ENCODE measurements at places on chromosomes 2 and 18.

DNA sequence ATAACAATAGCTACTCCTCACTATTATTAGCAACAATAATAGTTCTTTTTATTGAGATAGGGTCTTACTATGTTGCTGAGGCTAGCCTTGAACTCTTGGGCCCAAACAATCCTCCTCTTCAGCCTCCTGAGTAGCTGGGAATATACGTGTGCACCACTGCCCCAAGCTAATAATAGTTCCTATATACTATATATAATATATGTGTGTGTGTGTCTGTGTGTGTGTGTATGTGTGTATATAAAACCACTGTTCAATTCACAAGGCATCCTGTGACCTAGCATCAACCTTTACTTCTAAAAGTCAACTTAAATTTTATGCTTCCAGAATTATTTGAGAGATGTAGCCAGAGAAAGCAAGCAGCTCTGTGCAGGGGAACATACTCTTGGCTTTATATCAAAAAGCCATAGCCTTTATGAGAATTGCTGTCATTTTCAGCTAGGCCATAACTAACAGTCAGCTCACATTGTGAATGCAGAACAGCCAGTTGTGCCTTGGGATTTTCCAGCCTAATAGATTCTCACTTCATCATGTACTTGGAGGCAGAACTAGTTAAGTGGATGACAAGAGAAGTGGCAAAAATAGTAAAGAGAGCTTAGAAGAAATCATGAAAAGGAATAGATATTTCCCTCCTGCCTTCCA lies 665.5 kb downstream of the NYAP2 start:
- peak; percentile 17 for DNase-seq

- DNase-seq, result peak; percentile 9
Observed at GRCh38 chr2:115165529-115166109, 723.2 kb downstream of the DPP10 start.

DNA sequence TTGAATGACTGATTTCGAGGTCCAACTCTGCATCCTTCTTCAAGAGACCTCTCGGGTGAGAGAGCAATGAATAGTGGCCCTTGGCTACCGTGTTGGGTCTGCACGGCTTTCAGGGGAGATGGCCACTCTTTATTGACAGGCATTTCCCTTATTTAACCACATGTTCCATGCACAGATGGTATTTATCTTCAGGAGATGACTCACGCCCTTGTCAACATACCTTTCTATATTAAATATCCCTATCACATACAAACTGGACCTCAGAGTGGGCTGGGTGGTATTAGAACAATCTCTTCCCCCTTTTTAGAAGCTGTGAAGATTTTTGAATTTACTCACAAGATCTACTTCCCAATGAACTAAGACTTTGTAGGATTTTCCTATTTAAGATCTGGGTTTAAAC lies 109.6 kb upstream of the CDC42EP3 start:
- DNase-seq, result peak; percentile 88

- DNase-seq, result peak; percentile 13
Observed at GRCh38 chr2:28435814-28436351, 43.2 kb downstream of the FOSL2 start.

- peak; percentile 49 for DNase-seq
Observed at GRCh38 chr2:137838255-137839092, 125.8 kb upstream of the HNMT start.

DNA sequence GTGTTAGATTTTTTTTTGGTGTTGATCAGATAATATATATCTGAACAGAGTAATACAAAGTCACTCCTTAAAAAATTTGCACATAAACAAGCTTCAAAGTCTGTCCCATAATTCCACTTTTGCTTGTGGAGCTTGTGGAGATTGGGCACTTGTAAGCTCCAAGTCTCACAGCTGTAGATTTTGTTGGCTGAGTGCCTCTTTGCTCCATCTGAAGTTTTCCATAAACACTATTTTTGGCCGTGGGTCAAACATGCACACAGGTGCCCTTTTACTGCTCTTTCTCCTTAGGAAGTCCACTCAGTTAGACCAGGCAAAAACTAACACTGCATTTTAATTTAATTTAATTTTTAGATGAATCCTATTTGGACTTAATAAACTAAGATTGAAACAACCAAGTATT lies 3.6 kb upstream of the KCNJ13 start:
- DNase-seq, result no peak

DNA sequence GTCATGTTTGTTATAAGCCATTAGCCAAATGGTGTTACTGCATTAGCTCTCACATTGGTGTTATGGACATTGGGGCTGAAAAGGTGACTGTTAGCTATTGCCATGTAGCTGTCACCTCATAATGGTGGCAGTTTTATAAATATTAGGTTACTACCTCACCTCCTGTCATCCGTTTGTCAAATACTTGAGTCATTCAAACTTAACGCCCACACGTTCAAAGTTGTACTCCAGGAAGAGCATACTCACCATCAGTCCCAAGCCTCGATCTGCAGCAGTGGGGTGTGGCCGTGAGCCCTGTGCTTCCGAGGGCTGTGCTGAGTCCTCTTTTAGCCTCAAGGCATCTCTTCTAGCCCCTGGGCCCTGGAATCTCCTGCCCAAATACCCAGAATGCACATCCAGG lies 87.3 kb downstream of the PDK1 start:
- DNase-seq, result peak; percentile 58

DNA sequence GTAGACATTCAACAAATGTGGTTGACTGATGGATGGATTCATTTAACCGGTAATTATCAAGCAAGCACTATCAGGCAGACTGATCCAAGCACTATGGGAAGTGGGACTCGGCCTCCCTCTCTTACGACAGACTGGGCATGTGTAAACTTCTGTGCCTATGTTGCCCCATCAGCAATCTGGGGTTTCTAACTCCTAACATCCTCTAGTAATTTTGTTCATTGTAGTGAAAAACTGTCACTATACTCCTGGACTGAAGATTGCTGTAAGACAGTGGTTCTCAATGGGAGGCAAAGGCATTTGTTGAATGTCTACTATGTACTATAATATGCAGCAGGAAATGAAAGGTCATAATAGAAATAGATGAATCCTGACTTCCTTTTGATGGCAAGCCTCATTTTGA lies 51.2 kb upstream of the CREB1 start:
- DNase-seq, result peak; percentile 64

DNA sequence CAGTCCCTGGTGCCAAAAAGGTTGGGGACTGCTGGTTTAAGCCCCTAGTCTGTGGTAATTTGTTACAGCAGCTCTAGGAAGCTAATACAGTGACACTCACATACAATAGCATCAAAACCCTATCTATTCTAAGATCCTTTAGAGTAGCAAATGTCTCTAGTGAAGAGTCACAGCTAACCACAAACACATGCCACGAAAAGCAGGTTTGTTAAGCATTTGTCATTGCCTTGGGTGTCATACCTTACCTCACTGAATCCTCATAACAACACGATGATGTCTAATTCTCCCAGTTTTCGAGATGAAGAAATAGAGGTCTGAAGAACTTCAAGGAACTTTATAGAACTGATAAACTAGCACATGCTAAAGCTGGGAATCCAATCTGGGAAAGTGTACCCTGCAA lies 29.6 kb upstream of the RNF152 start:
- peak; percentile 20 for DNase-seq

DNA sequence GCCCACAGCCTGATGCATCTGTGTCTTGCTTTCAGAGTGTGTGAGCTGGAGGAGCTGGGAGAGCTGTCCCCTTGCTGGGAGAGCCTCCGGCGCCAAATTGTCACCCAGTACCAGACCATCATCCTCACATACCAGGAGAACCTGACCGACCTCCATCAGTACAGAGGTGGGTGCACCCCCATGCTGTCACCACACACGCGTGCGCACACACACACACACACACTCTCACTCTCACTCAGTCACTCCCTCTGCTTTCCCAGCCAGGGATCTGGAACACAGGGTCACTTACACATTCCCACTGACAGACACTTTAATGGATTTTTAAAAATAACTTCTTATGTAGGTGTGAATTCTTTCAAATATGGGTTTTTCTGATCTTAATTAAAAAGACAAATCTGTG lies 64.5 kb downstream of the COA5 start:
- DNase-seq, result no peak

DNA sequence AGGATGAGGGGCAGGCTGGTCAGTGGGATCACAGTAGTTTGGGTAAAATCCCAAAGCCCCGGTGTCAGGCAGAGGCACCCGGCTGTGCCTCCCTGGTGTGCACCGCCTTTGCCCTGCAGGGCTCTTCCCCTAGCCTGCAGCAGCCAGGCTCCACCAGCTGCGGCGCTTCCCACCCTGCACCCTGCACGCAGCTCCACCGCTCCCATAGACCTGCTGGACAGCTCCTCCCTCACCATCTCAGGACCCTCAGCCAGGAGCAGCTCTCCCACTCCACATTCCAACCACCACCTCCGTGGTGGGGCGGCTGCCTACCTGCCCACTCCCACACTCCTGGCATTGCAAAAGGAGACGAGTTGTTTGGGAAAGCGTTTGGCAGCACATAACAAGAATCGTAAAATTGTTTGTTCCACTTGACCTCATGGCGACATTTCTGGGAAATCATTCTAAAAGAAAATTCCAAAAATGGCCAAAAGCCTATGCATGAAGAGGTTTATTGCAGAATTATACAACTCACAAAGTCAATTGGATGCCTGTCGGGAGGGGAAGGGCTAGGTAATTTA lies 287.4 kb upstream of the HDAC4 start:
- no peak for DNase-seq

GRCh38 chr18:31892936-31893335 lies 50.0 kb downstream of the TRAPPC8 start:
- no peak for DNase-seq

GRCh38 chr2:172647439-172647838 lies 88.2 kb upstream of the RAPGEF4 start:
- DNase-seq, result peak; percentile 87

GRCh38 chr2:227436436-227437174 lies 35.4 kb upstream of the AGFG1 start:
- DNase-seq, result no peak

DNA sequence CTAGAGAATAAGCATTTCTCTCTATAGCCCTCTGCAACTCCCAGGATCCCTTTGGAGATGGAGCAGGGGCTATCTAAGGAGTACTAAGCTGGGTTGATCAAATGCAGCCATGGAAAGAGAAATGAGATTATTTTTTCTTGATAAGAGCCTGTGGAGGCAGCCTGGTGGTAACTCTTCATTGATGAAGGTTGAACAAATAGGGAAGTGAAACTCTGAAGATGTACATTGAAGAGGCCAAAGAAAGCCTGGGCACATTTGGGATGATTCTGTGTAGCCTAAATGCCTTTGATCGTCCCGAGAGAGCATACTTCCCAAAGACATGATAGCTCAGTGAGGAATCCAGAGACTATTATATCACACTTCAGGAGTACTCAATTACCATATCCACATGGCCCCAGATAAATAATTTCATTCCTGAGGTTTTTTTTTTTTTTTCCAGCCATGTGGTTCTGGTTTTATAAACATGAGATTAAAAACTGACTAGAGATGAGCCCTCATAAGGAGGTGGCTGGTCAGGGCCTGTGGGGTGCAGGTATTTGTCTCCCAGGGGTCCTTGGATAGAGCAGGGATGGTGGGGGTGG lies 192.5 kb downstream of the TPGS2 start:
- DNase-seq, result peak; percentile 63

DNA sequence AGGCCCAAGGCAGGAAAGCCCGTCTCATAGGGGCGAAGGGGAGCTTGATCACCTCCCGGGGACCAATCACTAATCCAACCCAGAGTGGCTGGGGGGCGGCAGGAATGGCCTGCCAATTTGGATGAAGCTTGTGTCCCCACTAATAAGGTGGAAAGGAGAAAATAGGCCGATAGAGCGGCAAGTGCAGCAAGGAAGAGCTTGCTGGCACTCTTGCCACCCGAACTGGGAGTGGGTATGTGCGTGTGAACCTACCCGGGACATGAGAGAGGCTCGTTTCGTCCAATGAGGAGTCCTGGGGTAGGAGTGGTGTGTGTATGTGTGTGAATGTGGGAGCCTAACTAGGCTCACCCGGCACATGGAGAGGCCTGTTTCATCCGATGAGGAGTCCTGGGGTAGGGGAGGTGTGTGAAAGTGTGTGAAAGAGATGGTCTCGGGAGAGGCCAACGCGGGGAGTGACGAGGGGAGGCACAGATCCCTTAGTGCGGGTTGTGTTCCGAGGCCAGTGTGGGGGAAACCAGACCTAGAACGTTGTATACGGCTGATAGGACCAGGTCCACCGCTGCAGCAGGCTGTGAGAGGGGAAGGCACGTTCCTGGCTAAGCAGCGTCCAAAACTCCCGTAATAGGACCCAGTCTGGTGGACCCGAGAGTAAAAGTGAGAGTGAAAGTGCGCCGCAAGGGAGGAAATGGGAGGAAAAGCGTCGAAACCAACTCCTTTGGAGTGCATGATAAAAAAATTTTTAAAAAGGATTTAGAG lies 47.1 kb upstream of the SELENOI start:
- DNase-seq, result peak; percentile 71

GRCh38 chr2:72104821-72105588 lies 42.7 kb downstream of the CYP26B1 start:
- no peak for DNase-seq

GRCh38 chr2:41926614-41927580 lies 120.9 kb upstream of the PKDCC start:
- peak; percentile 55 for DNase-seq

- DNase-seq, result no peak
Observed at GRCh38 chr18:63071701-63072141, 247.8 kb downstream of the BCL2 start.
